CD4-positive, alpha-beta T cell treated with Interleukin-15 for 4 hours (primary cell): ENCODE measurements at places on chromosomes 3 and 15.

DNA sequence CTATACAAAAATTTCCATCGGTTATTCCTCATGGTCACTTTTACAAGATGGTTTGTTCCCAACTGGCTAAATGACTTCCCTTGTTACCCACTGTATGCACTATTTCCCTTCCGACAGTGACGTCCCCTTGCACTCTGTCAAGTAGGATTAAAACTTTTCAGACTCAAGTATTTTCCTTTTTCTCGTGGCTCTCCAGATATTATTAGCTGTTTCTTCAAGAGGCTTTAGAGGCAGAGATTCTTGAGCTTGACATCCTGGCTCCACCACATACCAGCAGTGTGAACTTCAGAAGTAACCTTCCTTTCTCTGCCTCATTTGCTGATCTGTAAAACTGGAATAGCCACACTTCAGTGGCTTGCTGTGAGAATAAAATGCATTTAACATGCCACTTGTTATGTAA, 14.0 kb downstream of the CSNK1G1 start:
- DNase-seq = no peak

- DNase-seq = no peak
Measured at GRCh38 chr15:42138411-42138810, 18.0 kb downstream of the PLA2G4F start.

- DNase-seq = no peak
Measured at GRCh38 chr3:127811717-127812116, 10.6 kb downstream of the MGLL start.

GRCh38 chr3:139103484-139103883, 58.8 kb upstream of the PRR23C start:
- DNase-seq = no peak

DNA sequence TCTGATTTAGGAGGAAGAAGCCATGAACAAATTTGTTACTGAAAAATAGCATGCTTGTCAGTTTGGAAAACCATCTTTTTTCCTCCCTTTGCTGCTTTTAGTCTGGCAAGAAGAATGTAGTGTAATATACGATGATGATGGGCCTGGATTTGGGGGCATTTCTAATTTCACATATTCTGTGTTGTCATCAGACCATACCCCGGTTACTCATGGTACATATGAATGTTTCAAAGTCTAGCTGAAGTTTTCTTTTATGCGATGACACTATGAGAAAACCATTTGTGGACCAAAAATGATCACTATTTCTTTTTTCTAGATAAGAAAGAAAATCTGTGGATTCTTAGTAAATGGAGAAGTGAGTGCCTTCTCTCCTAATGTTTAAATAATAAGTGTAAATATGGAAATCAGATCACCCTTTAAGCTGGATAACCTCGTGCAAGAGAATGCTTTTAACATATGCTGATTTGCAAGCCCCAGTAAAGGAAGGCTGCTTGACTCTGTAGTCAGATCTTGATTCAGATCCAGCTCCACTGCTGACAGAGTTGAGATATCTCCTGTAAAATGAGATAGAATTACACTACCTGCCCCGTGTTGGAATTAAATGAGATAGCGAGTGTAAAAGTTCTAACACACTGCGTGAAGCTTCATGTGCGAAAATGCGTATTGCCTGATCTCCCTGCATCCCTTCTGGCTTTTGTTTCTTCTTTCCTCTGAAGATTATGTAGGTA, 3.0 kb downstream of the MEF2A start:
- DNase-seq = no peak

DNA sequence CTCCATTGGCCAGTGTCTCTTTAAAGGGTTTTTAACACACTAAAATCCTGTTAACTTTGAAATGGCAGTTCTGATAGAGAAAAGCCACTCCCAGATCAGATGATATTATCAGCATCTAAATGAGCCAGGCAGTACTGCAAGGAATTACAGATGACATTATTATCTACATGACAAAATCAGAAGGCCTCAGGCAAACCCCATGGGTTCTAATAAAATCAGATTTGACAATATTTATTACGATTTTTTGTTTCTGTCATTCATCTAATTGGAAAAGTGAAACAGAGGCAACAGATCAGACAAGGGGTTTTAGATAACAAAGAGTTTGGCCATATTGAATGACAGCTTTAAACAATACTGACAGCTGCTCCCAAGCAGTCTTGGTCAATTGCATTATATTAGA, 112.7 kb downstream of the FEZF2 start:
- no peak for DNase-seq

DNA sequence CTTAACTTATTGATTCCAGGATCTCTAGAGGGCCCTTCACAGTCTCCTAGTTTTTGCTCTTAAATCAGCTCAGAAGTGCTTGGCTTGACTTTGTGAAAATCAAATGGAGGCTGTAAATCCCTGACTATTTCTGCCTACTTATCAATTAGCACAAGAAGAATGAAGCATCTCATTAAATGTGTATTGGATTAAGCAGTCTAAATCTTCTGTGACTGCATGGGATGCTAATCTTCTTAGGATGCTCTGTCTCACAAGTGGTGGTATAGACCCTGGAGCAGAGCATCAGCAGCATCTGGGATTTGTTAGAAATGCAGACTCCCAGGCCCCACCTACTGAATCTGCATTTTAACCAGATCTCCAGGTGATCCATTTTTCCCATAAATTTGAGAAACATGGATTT, 488.7 kb downstream of the AGBL1 start:
- no peak for DNase-seq

- DNase-seq = no peak
Measured at GRCh38 chr3:52350981-52351761, 35.1 kb downstream of the DNAH1 start.

DNA sequence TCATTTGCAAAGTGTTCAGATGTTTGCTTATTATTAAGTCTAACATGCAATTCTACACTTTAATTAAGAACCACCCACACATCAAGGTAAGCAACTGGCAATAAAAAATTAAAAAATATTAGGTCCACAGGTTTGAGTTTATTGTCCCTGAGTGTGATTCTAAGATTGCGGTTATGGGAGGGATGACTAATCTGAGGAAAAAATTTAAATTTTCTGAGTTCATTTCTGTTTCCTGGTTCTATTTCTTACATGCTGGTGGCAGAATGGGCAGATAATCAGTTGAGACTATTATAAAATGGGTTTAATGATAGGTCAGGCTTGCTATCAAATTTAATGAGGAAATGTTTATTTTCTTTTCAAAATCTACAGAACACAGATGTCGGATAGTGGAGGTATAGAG, 105.9 kb downstream of the TP63 start:
- DNase-seq = no peak

- DNase-seq = no peak
Measured at GRCh38 chr3:20250314-20250713, 64.3 kb upstream of the SGO1 start.

DNA sequence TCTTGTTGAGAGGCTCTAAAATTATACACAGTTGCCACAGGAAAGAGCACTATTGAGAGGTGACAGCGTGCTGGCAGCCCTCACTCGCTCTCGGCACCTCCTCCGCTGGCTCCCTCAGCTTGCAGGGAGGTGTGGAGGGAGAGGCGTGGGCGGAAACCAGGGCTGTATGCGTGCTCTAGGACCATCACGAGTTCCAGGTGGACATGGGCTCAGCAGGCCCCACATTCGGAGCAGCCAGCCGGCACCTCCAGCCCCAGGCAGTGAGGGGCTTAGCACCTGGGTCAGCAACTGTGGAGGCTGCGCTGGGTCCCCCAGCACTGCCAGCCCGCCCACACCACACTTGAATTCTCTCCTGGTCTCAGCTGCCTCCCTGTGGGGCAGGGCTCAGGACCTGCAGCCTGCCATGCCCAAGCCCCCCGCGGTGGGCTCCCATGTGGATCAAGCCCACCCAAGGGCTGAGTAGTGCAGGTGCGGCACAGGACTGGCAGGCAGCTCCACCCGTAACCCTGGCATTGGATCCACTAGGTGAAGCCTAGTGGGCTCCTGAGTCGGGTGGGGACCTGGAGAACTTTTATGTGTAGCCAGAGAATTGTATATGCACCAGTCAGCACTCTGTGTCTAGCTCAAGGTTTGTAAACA, 460.6 kb upstream of the ALCAM start:
- DNase-seq = no peak

DNA sequence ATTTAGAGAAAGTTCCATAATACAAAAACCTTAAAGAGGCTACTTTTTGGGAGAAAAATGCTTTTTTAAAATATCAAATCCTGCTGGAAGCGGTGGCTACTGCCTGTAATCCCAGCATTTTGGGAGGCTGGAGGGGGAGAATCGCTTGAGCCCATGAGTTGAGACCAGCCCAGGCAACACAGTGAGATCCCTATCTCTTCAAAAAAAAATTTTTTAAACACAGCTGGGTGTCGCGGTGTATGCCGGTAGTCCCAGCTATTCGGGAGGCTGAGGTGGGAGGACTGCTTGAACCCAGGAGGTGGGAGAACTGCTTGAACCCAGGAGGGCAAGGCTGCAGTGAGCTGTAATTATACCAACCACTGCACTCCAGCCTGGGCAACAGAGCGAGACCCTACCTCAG, 14.2 kb downstream of the SLTM start:
- DNase-seq = no peak
